Lung (tissue), 17 donors: ENCODE measurements at places on chromosomes 1 and 21. TPM values are rescaled to one million over a fixed set of nuclear protein-coding genes. Genes with fewer than 3 reads are reported as not detected.

DNA sequence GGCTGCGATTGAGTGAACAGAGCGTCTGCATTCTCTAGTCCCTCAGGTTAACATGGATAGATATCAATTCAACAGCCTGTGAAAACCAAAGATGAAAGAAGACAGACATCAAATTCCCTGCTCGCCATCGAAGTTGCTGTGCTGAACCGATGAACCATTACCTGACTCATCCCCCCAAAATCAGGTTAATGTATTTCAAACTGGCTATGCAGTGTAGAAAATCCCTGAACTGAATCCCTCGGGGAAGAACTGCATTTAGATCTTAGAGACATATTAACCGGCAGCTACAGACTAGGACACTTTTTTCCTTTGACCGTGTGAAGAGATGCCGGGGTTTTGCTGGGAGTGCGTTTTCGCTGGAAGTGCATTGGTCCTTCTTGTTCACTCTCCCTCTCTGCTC, 213.2 kb upstream of the KIAA0040 start:
- no peak for DNase-seq

Gene AGO4
- total RNA-seq, result 37.3 TPM

Gene TEX38
- not detected for total RNA-seq

Gene SLC41A1
- total RNA-seq, result 26.9 TPM

Gene WDR4
- 11.5 TPM for total RNA-seq

DNA sequence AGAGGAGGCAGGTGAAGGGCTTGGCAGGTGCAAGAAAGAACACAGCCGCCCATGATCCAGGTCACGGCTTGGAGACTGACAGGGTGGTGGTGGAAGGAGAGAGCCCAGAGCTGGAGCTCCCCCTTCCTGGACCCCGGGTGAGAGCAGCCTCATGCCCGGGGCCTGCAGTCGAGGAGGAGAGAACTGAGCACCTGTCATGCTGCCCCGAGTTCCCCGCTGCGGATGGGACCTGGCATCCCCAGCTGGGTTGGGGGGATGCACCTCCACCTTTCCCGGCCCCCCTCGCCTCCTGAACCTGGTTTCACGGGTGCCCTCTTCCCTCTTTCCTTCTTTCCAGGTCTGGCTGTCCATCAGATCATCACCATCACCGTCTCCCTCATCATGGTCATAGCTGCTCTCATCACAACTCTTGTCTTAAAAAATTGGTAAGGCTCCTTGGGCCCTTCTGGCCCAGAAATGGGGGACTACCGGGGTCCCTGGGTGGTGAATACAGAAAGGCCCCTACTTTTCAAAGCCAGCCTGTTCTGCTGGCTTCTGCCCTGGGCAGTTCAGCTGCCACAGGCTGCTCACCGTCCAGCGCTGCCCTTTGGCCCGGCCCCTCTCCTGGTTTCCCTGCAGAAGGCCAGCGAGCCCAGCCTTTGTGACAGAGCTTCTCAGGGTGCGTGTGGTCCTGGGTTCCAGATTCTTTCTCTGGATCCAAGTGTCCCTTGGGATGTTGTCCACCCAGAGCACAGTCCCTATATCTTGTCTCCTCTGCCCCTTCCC, 115.3 kb downstream of the AJAP1 start:
- DNase-seq, result no peak

DNA sequence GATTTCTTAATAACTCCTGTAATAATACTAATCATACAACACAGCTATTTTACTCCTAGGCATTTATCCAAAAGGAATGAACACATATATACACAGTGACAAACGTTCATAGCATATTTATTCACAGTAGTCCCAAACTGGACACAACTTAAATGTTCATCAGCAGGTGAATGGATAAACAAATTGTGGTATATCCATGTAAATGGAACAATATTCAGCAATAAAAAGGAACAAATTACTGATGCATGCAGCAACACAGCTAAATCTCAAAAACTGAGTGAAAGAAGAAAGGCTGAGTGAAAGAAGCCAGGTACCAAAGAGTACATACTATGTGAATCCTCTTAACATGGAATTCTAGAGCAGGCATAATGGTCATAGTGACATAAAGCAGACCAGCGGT, 242.7 kb upstream of the USP24 start:
- DNase-seq, result no peak

Gene IL10
- 2.4 TPM for total RNA-seq

Gene SH2D1B
- total RNA-seq, result 1.5 TPM

Gene MATN1
- total RNA-seq, result 0.15 TPM

Gene LORICRIN
- not detected for total RNA-seq

Gene RGS8
- not detected for total RNA-seq

DNA sequence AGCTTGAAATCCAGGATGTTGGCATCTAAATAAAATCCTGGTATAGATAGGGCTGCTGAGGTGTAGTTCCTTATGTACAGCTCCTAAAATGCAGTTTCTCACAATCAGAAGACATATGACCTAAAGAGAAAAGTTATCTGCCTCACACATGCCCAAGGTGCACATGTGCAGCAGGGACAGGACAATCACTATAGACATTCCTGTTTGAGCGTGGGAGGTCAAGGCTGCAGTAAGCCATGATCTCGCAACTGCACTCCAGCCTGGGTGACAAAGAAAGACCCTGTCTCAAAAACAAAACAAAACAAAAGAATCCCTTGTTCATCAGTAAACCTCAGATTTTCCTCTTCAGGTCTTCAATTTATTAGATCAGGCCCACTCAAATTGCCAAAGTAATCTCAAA, 66.1 kb downstream of the SPATA6 start:
- DNase-seq, result no peak

GRCh38 chr1:75836528-75837100, 39.9 kb downstream of the MSH4 start:
- no peak for DNase-seq

DNA sequence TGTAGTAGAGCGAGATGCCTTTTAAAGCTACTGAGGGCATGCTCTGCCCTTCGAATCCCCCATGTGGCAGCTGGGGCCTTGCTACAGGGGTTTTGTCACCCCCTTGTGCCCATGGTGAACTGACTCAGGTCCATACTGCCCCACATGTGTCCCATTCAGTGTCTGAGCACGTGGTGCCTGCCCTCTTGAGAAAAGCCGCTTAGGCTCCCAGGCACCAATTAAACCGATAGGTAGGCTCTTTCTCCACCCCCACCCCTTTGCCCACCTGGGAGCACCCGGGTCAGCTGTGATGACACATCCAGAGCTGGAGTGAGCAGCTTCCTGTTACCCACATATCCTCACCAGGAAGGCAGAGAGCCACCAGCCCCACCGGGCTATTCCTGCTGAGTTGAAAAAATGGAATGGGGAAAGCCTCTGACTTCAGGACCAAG, 30.5 kb downstream of the TMCC2 start:
- no peak for DNase-seq

Gene SLC45A3
- total RNA-seq, result 3.9 TPM

DNA sequence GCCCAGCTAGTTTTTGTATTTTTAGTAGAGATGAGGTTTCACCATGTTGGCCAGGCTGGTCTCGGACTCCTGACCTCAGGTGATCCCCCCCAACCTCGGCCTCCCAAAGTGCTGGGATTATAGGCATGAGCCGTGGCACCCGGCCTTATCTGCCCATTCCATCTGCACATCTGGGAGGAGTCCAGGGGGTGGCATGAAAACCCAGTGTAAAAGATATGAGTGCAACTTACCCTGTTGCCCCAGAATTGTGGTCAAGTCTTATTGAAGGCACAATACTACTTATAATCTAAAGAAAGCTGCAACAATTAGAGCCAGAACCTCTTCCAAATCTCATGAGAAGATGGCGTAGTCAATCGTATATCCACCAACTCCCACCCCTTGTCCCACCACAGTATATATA, 18.4 kb downstream of the CTXND2 start:
- no peak for DNase-seq

GRCh38 chr1:53618500-53619366, 120.2 kb downstream of the GLIS1 start:
- no peak for DNase-seq

DNA sequence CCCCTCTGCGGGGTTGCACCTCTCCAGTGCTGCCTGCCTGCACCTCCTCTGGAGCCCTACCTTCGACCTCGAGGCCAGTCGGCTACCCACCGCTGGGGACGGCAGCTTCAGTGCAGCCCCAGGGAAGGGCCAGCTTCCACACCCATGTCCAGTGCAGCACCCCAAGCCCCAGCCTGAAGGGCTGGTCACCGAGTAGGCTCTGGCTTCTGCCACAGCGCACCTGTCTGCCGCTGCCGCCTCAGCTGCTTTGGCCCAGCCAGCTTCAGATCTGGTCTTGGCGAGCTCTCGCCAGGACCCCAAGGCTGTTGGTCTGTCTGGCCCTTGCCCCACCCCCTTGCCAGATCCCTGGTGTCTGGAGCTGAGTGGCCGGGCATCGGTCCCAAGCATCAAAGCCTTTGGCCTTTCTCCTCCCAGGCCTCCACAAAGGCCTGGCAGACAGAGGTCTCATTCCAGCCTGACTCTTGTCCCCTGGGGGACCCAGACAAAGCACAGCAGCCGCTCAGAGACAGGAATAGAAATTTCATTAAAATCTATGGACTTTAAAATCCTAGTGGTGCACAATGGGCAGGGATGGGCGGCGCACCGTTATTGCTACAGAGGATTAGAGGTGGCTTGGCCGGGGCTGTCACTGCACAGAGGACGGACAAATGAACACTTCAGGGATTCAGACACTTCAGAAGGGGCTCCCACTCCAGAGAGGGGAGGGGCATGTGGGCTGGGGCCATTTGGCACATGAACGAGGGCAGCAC, 4.8 kb downstream of the CCDC24 start:
- no peak for DNase-seq

DNA sequence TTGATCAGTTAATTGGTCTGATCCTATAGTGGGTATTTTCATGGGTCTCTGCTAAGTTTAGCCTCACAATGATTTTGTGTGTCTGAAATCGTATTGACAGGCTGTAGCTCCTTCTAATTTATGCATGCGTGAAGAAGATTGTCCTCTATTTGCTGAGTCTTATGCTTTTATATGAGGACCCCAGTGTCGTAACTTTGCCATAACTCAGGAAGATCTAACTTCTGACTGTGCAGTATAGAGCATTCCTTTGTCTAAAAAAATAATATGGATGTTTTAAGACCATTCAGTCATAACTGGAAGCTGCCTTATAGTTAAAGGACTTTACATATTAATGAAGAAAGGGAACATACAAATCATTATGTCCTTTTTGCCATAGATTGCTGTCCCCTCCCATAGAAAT, 73.3 kb downstream of the CAMTA1 start:
- no peak for DNase-seq

Gene PADI4
- total RNA-seq, result 12.4 TPM

Gene FCGR2B
- 6.8 TPM for total RNA-seq

- no peak for DNase-seq
Observed at GRCh38 chr1:117815926-117816325, 113.5 kb downstream of the GDAP2 start.

GRCh38 chr1:68725001-68725752, 228.3 kb upstream of the DEPDC1 start:
- DNase-seq, result peak; percentile 38

DNA sequence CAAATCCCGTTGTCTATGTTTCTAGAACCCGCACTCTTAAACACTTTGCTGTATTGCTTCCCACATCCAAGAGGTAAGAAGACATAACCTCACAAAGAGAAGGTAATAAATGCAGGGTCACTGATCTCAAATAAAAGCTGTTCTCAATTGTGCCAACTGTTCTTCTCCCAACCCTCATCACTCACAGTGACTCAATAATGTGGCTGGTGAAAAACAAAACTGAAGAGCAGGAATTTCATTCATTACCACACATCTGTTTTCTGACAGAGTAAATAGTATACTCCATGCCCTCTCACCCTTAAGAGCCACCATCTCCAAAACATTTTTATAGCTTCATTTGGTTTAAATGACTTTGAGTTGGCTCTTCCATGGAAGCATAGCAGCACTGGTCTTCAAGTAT, 6.2 kb upstream of the ERICH3 start:
- DNase-seq, result no peak

- no peak for DNase-seq
Observed at GRCh38 chr1:84672080-84672854, 18.0 kb downstream of the SSX2IP start.

Gene KLHL20
- total RNA-seq, result 38.4 TPM

GRCh38 chr1:38213646-38214434, 167.2 kb upstream of the POU3F1 start:
- DNase-seq, result peak; percentile 41

DNA sequence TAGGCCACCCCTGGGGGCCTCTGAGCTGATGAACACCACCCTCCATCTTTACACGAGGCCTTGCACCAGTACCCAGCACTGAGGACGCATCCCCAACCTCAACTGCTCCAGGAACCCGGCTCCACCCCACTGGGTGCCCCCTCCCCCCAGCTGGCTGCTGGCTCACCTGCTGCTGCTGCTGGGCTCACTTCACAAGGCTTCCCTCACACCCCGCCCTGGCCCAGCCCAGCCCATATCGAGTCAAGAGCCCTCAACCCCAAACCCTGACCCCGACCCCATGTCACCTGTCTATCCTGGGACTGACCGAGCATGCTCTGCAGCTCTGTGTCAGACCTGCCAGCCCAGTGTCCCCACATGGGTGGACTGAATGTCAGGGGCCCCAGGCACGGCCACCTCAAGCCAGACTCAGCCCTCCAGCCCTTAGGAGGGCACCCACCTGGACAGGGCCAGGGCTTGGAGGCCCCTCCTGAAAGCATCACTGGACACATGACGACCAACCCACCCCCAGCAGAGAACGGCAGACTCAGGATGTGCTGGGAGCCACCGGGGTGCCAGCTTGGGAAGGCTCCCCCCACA, 21.4 kb downstream of the WNT9A start:
- DNase-seq, result no peak

GRCh38 chr1:44929531-44929930, 56.9 kb downstream of the EIF2B3 start:
- DNase-seq, result no peak

DNA sequence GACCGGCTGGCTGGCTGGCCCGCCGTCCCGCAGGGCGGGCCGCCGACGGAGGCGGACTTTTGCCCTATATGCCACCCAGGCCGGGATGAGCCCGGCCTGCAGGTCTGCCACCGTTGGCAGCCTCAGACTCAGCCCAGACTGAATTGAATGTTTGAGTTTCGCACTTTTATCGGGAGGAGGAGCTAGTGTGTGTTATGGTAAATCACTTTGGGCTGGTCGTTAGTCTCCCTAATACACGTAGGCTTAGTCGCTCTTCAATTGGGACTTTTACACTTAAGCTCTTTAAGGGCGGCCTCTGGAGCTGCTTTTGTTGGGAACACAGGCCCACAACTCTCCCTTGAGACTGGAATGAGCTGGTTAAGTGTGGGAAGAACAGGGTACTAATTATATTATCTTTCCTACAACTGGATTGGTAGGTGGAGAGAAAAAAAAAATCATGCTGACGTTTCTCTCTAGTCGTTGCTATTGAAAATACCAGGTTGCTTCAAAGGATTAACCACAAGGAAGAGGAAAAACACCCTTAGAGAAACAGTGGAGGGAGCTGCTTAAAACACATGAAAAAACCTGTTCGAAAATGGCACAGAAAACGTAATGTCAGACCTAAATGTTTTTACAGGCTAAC, 1.4 kb upstream of the IRF2BP2 start:
- peak; percentile 90 for DNase-seq

DNA sequence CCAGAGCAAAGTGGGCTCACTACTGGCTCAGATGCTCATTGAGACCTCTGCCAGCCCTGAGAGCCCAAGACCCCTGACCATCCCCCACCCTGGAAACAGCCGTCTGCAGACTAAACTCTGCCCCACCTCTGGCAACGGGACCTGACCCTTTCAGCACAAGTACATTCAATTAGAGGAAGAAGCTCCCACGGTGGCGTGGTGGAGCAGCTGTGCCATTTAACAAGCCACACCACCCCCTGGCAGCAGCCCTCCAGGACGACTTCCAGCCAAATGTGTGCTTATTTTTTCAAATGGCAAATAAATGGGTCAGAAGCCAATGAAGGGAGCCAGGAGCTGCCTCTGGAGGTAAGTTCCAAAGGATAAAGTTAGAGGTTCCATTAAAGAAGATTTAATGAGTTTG, 226.7 kb downstream of the NPHP4 start:
- DNase-seq, result no peak
